ENCODE measurements at places on chromosomes 5 and 9. TPM values are rescaled to one million over a fixed set of nuclear protein-coding genes. Genes with fewer than 3 reads are reported as not detected.
A peak's percentile ranks its signal among the peaks of the same experiment; 100 is the strongest.

DNA sequence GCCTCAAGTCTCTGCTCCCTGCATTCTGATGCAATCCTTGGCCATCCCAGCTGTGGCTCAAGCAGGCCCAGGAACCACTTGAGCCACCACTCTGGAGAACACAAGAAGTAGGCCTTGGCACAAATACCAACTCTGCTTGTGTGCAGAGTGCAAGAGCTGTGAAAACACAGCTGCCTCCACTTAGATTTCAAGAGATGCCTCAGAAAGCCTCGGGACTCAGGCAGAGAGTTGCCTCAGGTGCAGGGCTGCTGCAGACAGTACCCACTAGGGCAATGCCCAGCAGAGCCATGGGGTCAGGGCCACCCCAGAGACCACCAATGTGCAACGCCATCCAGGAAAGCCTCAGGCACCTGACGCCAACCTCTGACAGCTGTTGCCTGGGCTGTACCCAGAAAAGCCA is 82.4 kb downstream of the FREM1 start:
- no peaks in the 10 kb centered on the region for H3K36me3 ChIP-seq
- no peak for DNase-seq
- H3K27ac ChIP-seq = no peak overlapping the region
- no peak overlapping the region for H3K4me3 ChIP-seq
- no peaks in the 10 kb centered on the region for H3K4me1 ChIP-seq

DNA sequence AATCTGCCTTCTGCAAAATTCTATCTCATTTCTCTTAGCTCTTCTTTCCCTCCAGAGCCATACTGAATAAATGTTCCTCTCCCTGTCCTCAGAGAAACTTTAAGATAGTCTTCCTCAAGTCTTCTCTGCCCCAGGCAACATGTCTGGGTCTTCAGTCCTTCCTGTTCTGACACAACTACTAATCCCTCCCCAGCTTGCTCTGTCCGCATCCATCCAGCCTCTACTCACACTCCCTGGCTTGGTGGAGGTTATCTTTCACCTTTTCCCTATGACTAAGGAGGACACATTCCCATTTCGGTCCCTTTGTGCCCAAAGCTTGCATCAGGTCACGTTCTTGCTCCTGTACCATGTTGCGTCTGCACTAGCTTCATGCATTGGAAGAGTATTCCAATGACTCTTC is 143.3 kb downstream of the TTLL11 start:
- no peak for DNase-seq
- no peaks in the 10 kb centered on the region for H3K27me3 ChIP-seq
- H3K36me3 ChIP-seq = no peaks in the 10 kb centered on the region
- no peak overlapping the region for H3K4me3 ChIP-seq
- H3K4me1 ChIP-seq = peaks cover 7% of the 10 kb centered on the region
- no peak overlapping the region for H3K27ac ChIP-seq

Gene PCDHB5
- 2.8 TPM for total RNA-seq

DNA sequence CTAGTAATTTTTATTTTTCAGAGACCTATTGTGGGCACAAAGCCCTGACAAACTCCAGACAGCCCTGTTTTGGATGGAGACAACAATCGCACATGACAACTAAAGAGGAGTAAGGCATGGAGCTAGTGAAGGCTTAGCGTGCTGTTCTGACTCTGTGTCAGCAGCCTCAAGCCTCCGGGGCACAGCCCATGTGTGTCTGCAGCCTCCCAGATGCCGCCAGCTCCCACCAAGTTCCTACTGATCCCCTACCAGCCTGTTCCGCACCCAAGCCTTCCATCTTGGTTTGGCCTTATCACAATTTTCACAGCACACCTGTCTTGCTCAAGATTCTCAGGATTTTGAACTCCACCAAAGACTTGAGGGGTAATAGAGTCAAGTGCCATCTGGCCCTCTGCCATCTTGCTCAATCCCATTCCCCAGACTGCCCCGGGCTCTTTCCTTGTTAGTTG is 70.3 kb upstream of the SH3PXD2B start:
- no peaks in the 10 kb centered on the region for H3K27me3 ChIP-seq
- H3K36me3 ChIP-seq = no peaks in the 10 kb centered on the region
- DNase-seq = peak; percentile 24
- no peak overlapping the region for H3K27ac ChIP-seq
- H3K4me3 ChIP-seq = no peak overlapping the region

Gene TMEM267
- total RNA-seq = 6.2 TPM

Gene ANKRD31
- 0.27 TPM for total RNA-seq

- no peak overlapping the region for H3K4me3 ChIP-seq
- H3K27me3 ChIP-seq = peaks cover 5% of the 10 kb centered on the region
- H3K36me3 ChIP-seq = no peaks in the 10 kb centered on the region
These were observed 2.1 kb upstream of the MYMK start for GRCh38 chr9:133526721-133527321.

DNA sequence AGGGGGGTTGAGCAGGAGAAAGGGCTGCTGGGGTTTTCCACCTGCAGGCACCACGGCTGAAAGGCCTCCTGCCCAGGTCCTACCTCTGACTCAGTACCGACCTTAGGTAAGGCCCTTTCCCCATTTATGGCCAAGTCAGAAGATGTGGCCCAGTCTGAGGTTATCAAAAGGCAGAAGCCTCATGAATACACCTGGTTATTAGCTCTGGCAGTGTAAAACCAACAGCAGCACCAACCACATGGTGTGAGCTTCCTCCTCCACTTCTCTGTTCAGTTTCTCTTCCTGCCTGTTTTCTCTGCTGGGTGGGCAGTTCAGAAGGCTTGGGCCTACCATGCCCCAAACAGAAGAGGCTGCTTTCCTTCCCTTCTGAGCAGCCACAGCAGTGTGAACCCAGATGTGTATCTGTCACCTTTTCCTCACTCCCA is 86.9 kb downstream of the UGCG start:
- no peaks in the 10 kb centered on the region for H3K36me3 ChIP-seq
- no peaks in the 10 kb centered on the region for H3K27me3 ChIP-seq
- no peak overlapping the region for H3K4me3 ChIP-seq
- H3K4me1 ChIP-seq = no peaks in the 10 kb centered on the region
- H3K27ac ChIP-seq = no peak overlapping the region

GRCh38 chr9:92616199-92616641 is 53.7 kb downstream of the IPPK start:
- H3K36me3 ChIP-seq = peaks cover 21% of the 10 kb centered on the region
- no peaks in the 10 kb centered on the region for H3K27me3 ChIP-seq
- no peaks in the 10 kb centered on the region for H3K4me1 ChIP-seq
- H3K4me3 ChIP-seq = no peak overlapping the region
- no peak for DNase-seq
- no peak overlapping the region for H3K27ac ChIP-seq

DNA sequence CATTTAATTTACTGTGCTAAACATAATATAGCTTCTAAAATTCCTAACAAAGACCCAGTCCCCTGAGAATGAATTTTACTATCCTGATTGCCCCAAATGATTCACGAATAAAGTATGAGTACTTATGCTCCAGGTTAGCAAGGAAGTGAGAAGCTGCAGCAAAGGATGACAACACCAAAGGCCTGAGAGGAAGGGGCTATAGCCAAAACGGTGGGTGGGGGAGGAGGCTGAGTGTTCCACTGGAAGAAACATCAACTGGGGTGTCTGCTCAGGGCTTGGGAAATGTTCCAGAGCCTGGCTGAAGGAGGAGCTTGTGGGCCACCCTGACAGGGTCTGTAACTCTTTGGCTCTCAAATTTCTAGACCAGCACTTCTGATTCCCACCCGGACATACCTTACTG is 157.3 kb downstream of the ADAMTS12 start:
- no peaks in the 10 kb centered on the region for H3K27me3 ChIP-seq
- H3K36me3 ChIP-seq = no peaks in the 10 kb centered on the region
- H3K27ac ChIP-seq = no peak overlapping the region
- no peaks in the 10 kb centered on the region for H3K4me1 ChIP-seq
- no peak overlapping the region for H3K4me3 ChIP-seq
- no peak for DNase-seq

- peaks cover 7% of the 10 kb centered on the region for H3K4me1 ChIP-seq
- H3K36me3 ChIP-seq = no peaks in the 10 kb centered on the region
- no peak overlapping the region for H3K27ac ChIP-seq
- H3K4me3 ChIP-seq = peak overlapping the region; percentile 92
- DNase-seq = no peak
- no peaks in the 10 kb centered on the region for H3K27me3 ChIP-seq
These were observed 427 bp downstream of the SERINC5 start for GRCh38 chr5:80255431-80255810.

Measured in H1 (cell line).